ENCODE measurements at places on chromosomes 2 and 18.
A peak's percentile ranks its signal among the peaks of the same experiment; 100 is the strongest.

DNA sequence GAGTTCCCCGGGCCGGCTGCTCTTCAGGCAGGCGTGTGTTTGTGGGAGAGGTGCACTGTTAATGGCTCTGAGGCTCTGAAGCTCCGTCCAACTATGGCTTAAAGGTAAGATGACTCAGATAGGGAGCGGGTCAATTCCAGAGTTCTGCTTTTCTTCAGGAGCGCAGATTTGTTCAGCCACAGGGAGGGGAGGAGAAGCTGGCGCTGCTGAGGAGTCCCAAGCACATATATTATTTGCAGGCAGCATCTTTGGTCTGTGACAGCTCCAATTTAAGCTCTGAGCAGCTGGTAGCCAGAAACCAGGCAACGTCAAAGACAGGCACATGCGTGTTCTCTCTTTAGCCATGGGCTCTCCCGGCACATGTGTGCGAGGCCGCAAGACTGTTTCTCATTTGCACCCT is 229.2 kb downstream of the BCL2 start:
- no peak for DNase-seq

GRCh38 chr18:75179819-75180600 is 28.9 kb downstream of the PTGR3 start:
- no peak for DNase-seq

- DNase-seq: no peak
Measured at GRCh38 chr2:221124532-221125240, 447.4 kb downstream of the EPHA4 start.

- no peak for DNase-seq
Measured at GRCh38 chr2:165645930-165646831, 147.9 kb downstream of the GALNT3 start.

GRCh38 chr2:48812416-48812815 is 56.9 kb upstream of the LHCGR start:
- no peak for DNase-seq

GRCh38 chr2:187615364-187615763 is 61.1 kb upstream of the TFPI start:
- DNase-seq: no peak

- no peak for DNase-seq
Measured at GRCh38 chr2:222892321-222892720, 31.5 kb downstream of the ACSL3 start.

DNA sequence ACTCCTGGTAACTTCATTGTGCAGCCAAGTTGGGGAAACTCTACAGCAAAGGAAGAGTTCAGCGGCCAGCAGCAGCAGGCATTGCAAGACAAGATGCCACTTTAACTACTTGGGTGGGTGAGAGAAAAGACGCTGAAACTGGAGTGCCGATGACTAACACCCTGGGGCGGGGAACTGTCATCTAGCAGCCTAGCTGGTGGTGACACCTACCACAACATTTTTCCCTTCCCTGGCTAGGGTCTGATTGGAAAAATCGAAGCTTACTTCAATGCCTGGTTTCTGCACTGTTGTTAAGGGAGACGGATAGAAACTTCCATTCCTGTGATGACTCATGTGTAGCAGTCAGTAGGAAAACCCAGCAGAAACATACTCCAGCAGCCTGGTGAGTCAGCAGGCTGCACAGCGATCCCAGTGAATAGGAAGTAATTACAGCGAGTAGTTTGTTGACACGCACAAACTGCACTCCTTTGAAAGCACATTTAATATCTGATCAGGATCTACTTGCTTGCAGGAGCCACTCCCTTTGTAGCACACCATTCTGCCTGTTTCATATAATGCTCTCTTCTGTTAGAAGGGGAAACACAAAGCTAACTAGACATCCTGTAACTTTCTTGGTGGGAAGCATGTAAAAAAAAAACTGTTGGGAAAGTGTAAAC is 62.1 kb upstream of the MAPRE2 start:
- DNase-seq: peak; percentile 53

DNA sequence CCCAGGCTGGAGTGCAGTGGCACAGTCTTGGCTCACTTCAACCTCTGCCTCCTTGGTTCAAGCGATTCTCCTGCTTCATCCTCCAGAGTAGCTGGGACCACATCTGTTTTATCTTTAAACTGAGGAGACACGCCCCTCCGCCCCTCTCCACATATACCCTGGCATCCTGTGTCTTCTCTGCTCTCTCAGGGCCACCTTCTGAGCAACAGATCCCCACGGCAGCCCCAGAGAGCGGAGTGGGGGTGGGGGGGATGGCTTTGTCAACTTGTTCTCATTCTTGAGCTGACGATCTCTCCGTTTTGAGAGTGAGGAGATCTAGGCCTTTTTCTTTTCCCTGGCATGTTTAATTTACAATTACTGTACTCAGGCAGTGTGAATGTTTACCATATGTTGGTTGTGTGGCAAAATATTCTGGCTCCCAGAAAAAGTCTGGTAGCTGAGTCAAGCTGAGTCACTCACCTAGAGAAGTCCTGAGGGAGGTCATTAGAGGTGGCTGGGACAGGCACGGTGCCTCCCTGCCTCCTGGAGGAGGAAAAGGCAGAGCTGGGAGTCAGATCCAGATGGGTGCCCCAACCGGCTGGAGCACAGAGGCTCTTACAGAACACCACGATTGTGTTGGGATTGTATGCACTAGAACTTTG is 19.5 kb upstream of the ID2 start:
- DNase-seq: no peak
